Right cardiac atrium (tissue), 5 donors: ENCODE measurements at places on chromosomes 2 and 18.

DNA sequence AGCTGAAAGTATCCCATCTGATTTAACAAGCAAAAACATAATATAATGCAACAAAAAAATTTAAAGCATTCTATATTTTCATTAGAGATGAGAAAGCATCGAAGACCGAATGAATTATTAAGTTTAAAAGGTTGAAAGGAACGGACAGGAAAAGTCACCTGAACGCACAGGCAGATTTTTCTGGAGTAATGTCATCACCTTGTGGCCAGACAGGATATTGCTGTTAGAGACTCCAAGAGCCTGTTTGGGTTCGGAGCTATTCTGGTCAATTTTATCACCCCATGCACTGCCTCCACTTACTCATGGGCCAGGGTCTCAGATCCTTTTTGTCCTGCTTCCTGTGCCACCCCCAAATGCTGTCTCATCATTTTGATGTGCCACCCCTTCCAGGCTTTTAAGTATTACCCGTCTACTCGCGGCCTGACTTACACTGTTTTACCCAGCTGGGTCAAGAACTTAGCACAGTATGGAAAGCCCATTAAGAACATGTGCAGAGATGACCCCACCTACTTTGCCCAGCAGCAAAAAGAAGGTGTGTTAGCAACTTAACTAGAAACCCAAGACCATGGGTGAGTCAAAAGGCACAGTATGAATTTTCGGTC is 27.3 kb downstream of the GKN2 start:
- DNase-seq = no peak

DNA sequence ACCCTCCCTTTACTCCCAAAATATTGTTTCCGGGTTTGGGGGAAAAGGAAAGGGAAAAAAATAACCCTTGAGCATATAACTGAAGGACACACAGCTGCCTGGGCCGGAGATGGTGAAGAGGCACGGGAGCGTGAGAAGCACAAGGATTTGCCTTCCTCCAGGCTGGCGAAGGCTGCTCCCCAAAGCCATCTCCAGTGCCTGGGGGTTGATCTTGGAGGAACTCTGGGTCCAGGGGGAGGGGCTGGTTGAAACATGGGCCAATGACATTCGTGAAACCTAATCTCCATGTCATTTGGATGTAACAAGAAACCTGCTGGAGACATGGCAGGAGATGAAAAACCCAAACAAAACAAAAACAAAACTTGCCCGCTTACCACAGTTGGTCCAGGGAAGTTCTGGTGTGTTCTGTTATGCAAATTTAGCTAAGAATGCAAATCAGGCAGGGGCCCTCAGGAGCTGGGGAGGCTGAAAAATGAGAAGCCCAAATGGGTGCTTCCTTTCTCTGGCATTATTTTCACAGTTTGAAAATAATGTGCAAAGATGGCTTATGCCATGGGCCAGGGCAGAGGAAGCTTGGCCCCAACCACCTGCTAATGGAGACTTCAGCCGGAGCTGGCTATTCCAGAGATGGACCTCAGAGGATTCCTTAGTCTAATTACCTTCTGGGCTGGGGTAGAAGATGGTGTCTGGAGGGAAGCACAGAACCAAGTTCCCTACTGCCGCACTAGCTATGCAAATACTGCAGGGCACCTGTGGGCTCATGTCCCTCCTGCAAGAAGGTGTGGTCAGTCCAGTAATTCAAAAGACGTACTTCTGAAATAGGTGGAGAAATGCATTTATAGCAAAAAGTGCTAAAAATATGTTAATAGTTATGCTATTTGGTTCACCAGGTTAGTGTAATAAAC is 180.9 kb downstream of the BCL2 start:
- DNase-seq = no peak

DNA sequence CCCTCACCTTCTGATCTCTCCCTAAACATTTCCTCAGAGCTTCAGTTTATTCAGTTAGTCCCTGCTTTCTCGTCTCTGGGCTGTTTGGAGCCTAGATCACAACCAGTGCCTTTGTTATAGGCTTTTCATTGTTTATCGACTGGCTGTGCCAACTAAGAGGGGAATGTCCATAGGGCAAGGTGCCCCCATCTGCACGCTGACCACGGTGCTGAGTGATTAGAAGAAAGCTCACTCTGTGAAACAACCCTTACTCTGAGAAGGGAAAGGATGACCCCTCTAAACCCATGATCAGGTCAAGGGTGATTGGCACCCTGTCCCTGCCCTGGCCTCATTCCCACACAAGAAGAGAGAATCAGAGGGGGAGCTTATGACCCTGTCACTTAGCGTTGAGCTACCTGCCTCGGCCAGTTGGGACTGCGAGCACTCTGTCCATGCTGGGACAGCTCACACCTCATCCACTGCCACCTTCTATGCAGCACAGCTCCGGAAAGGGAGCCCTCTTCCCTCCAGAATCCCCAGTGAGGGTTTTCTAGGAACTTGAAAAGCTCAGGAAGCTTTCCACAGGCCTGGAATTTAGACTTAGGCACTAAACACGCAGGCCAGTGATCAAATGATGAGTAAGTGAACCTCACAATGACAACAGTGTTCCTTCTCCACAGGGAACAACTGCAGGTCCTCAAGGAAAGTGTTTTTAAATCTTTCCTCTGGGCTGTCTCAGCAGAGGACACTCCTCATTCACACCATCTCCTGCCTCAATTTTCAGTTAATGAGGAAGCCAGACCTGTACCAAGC is 2.3 kb upstream of the ACTG2 start:
- no peak for DNase-seq

- DNase-seq = no peak
Observed at GRCh38 chr18:13309748-13310670, 91.4 kb downstream of the LDLRAD4 start.

DNA sequence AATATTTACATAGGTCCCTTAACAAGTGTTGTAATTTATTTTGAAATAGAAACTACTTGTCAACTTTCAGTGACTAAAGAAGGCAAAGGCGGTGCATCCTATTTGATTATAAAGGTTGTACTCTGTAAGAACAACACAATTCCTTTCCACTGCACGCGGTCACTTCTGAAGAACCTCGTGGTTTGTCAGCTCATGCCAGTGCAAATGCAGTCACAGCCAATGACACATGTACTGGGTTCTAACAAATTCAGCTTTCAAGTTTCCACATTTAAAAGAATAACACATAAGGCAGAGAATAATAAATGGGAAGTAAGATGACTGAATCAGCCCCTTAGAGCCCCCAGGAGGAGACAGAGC is 39.7 kb downstream of the CYB5A start:
- DNase-seq = no peak

DNA sequence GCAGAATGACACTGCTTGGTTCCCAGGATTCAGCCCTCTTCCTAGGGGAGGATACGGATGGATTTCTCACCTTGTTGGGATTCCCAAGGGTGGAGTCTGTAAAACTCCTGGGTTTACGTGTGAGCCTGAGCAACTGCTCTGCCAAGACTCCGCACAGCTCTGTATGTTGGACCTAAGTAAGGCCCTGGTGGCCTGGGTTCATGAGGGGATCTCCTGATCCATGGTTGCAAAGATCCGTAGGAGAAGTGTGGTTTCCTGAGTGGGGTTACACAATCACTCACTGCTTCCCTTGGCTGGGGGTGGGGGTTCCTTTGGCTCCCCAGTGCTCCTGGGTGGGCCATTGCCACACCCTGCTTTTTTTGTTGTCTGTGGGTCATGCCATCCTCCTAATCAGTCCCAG is 37.7 kb downstream of the ANKRD12 start:
- DNase-seq = no peak

DNA sequence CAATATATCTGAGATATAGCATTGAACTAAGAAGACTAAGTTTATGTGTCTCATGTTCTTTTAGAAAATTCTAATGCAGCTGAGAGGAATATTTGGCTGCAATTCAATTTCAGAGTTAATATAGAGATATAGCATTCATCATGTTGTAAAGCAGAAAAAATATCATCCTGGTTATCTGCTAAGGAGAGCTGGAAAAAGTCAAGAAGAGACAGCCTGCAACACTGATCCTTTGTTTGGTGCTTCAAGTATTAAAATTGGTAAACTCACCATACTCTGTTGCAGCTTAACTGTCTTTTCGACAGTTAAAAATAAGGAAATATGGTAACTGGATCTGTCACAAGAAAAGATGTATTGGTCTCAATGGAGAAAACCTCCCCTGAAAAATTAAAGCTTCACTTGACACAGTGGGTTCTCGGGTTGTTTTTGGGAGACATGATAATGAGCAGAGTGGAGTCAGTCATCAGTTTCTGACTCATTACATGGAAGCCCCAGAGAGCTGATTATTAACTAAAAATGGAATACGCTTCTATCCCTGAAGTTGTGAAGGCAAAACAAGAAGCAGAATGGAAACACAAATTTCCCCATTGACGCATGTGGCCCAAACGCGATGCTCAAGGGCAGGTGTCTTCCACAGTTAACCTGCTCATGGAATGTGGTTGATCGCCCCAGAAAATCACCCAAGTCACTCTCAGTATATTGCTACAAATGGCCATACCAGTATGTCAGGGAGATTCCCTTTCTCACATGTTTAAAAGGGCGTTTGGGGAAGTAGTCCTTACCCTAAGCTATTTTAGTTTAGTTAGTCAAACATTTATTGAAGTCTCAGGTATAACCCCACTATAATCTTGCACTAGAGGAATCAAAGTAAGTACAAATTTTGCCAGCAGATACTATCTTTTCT is 8.2 kb downstream of the BCL2 start:
- no peak for DNase-seq

DNA sequence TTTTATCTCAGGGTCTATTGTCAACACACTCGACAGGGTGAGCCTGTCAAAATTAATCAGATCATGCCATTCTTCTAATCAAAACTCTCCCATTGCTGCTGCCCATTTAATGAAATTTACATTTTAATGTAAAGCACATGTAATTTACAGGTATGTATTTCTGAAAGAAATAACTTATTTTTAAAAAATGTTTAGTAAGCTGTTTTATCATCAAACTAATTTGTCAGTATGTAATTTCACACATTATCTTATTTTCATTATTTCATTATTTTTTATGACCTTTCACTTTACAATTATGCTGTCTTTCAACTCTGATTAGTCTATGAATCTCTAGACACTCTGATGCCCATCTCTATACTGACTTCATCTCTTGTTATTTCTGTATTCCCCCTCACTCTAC is 467.8 kb downstream of the ZNF804A start:
- DNase-seq = no peak

DNA sequence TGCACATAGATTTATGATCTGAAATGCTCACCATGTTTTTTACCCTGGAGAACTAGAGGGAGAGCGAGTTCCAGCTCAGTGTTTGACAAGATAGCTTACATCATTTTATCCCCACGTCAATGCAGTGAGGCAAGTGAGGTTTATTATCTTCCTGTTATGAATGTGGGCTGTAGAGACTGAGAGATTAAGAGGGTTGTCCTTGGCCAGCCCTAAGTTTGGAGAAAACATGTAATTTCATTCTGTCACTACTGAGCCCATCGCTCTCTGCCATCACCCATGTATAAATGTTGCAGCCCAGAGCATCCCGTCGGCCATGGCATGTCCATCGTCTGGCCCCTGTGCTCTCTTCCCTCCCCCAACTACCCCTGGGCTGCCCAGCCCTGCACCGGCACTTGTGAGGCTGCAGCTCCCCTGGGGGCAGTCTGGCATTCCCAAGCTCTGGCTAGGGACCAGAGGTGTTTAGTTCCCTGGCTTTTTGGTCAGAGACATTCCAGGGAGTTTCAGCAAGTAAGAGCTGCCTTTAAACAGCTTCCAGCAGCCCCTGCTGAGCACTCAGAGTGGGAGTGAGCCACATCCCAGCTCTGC is 136.7 kb downstream of the ANTXR1 start:
- peak; percentile 61 for DNase-seq

- DNase-seq = no peak
Observed at GRCh38 chr2:216554755-216555154, 56.1 kb downstream of the RPL37A start.
